Daoy (cell line): ENCODE measurements at places on chromosomes 3 and 15. TPM values are rescaled to one million over a fixed set of nuclear protein-coding genes. Genes with fewer than 3 reads are reported as not detected.

The SLC22A14 gene
- total RNA-seq: 0.39 TPM in 1 of 2 replicates, not detected in the other

The PRTG gene
- 0.63 and 2.9 TPM in 2 replicates for total RNA-seq

The CTXND1 gene
- total RNA-seq: not detected in 2 replicates

The SLCO2A1 gene
- 1.4 and 4.8 TPM in 2 replicates for total RNA-seq

The GOLGA8S gene
- total RNA-seq: not detected in 2 replicates

The NLGN1 gene
- 6.0 and 12.1 TPM in 2 replicates for total RNA-seq

The RAB5A gene
- total RNA-seq: 19.2 TPM in 2 replicates

The PIK3CA gene
- total RNA-seq: 20.4 and 32.9 TPM in 2 replicates

The MED12L gene
- total RNA-seq: 1.8 and 2.7 TPM in 2 replicates

The KBTBD8 gene
- 4.7 and 5.9 TPM in 2 replicates for total RNA-seq

The MORC1 gene
- not detected in 2 replicates for total RNA-seq
